Esophagus mucosa (tissue), 1 donor: ENCODE measurements at places on chromosomes 6 and 20. TPM values are rescaled to one million over a fixed set of nuclear protein-coding genes. Genes with fewer than 3 reads are reported as not detected.

GRCh38 chr6:130529569-130530149 lies 163.8 kb downstream of the TMEM200A start:
- ATAC-seq, result no peak

- peak; percentile 86 for ATAC-seq
Measured at GRCh38 chr6:11120271-11121005, 8.9 kb upstream of the ERVFRD-1 start.

The CLVS2 gene
- not detected for total RNA-seq

The TCF21 gene
- total RNA-seq, result 0.72 TPM

GRCh38 chr6:4802312-4802935 lies 26.2 kb downstream of the CDYL start:
- no peak for ATAC-seq

- no peak for ATAC-seq
Measured at GRCh38 chr6:125985979-125986300, 400 bp upstream of the TRMT11 start.

GRCh38 chr6:5270093-5270680 lies 8.9 kb downstream of the FARS2 start:
- no peak for ATAC-seq

GRCh38 chr6:144190080-144190479 lies 39.8 kb downstream of the STX11 start:
- no peak for ATAC-seq

The CEP85L gene
- total RNA-seq, result 2.3 TPM

DNA sequence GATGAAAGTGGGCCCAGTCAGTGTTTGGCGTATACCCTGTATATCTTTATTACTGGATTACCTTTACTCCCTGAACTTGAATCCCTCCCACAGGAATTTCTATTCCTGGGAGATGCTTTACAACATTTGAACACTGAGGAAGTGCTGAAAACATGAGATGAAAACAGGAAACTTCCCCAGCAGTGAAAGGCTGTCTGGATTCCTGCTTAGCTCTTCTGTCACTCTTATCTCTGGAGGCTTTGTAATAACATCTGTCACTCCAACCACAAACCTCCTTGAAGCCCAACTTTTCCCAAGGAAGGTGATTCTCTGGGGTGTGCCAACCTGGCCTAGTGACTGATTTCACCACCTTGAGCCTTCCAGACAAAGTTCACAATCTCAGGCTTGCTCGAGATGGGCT lies 264.5 kb upstream of the BMP2 start:
- ATAC-seq, result no peak

DNA sequence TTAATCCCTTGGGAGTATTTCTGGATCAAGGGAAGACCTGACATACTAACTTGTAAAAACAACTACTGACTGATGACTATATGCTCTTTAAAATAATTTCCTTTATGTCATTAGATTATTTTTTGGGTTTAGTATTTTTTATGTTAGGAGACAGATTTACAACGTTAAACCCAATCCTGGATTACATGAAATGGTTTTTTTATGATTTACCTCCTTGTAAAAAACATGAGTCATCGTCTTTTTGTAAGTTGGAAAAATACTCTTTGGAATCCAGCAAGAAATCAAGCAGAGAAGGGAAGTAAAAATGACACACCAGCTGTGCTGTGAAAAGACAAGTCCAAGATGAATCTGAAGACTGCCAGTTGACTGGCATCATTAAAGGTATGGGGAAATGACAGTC lies 6.7 kb downstream of the STK4 start:
- no peak for ATAC-seq

- ATAC-seq, result peak; percentile 72
Measured at GRCh38 chr6:145539831-145540230, 195.5 kb downstream of the EPM2A start.

GRCh38 chr6:48747040-48747439 lies 636.0 kb upstream of the PTCHD4 start:
- peak; percentile 33 for ATAC-seq
